Stimulated activated naive CD8-positive, alpha-beta T cell treated with anti-CD3 and anti-CD28 coated beads, Interleukin-15, Interleukin-2, amounts not matched to agents 100 U/mL and 50 U/mL, for 24 hours (primary cell): ENCODE measurements at places on chromosomes 7 and 10.

- DNase-seq, result no peak
Measured at GRCh38 chr7:117350027-117350426, 27.2 kb upstream of the WNT2 start.

DNA sequence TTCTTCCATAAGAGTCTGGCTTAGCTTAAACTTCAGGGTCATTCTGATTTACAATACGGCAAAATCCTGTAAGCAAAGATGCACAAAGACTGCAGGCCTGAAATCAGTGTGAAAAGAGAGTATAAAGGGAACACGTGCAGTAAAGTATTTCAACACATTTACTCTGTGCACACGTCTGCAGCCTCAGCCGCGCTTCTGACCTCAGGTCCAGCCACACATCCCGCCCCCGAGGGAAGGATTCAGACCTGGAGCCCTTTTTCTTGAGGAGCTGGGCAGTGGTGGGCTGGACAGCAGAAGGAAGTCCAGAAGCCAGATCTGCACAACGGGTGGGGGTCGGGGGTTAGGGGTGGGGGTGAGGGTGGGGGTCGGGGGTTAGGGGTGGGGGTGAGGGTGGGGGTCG, 58.9 kb upstream of the FAM20C start:
- no peak for DNase-seq

DNA sequence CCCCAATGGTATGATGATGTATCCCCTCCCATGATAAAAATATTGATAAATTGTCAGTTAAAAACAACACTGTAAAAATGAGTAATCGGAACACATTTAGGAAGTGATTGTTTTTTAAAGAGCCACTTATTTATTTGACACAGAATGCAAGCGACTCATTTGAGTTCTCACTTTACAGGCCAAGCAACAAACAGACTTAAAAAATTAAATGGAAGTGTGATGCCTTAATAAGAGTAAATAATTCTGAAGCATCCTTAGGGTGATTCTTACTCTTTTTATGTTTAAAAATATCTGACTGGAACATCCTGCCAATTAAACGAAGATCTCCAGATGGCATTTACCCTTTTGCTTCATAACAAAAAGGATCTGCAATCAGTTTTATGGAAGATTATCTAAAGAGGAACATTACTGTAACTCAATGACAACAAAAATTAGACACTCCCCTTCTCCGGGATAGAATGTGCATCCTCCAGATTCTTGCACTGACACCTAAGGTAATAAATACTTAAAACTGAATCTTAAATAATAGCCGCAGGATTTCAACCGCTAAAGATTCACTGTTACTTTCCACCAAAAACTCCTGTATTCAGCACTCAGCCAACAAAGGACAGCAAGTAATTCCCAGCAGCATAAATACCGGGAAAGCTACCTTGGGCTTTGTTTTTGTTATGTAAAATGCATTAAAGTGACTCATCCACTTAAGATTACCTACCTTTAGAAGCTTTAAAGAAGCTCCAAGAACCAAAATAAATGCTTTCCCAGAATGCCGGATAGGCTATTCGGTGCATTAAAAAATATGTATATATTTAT, 1.7 kb downstream of the CACNA2D1 start:
- no peak for DNase-seq

DNA sequence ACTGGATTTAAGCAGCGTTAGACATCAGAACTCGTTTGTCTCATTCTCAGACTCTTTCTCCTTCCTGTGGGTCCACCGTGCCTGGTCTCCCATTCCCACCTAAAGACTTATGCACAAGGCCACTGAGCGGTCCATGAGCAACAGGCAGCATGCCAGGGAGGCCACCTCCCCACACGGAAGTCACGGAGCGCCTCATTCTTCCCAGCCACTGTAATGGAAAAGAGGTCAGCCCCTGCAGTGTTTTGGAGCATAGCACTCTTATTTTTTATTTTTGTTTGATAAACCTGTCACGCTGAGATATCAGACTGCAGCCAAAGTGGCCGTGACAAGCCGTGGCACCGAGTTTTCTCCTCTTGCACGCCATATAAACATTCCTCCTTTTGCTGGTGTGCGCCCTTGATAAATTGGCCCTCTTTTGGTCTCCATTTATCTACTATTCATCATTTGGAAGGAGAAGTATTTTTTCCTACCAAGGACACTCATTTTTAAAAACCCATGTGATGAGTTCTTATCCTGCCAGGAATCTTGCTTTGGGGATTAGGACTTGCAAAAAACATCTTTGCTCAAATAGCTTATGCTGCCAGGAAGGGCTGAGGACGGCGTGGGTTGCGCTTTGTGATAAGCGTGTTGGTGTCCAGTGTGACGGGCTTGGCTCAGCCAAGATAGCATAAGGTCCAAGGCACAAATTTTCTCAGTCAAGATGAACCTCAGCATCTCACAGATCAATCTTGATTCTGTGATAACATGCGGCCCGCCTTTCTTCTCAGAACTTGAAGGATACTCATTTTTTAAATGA, 206.0 kb downstream of the CCDC3 start:
- no peak for DNase-seq

- DNase-seq, result no peak
Measured at GRCh38 chr10:131788386-131788785, 112.4 kb upstream of the PPP2R2D start.

DNA sequence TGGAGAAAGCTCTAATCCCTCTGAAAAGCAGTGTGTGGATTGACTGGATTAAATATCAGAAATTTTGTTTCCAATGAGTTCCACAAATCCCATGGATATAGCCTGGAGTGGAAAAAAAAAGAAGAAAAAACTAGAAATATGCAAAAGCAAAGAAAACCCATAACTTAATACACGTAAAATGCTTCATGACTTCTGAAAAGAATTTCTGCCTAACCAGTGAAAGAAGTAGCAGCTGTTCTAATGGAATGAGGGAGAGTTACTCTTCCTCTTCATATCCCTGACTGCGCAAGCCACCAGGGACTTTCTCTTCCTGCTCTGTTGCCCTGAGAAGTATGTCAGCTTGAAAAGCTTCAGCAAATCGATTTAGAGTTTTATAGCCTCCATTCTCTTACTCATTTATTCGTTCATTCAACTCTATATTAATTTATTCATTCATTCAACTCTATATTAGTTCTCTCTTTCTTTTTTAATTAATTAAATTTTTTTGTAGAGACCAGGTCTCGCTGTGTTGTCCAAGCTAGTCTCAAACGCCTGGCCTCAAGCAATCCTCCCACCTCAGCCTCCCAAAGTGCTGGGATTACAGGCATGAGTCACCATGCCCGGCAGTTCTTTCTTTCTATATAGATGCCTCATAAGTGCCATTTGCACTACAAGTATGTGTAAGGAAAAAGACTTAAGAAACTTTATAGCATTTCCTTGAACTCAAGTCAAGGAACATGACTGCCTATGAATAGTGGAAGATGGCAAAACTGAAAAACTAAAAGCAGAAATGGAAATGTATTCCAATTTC, 447.3 kb upstream of the NRP1 start:
- no peak for DNase-seq

DNA sequence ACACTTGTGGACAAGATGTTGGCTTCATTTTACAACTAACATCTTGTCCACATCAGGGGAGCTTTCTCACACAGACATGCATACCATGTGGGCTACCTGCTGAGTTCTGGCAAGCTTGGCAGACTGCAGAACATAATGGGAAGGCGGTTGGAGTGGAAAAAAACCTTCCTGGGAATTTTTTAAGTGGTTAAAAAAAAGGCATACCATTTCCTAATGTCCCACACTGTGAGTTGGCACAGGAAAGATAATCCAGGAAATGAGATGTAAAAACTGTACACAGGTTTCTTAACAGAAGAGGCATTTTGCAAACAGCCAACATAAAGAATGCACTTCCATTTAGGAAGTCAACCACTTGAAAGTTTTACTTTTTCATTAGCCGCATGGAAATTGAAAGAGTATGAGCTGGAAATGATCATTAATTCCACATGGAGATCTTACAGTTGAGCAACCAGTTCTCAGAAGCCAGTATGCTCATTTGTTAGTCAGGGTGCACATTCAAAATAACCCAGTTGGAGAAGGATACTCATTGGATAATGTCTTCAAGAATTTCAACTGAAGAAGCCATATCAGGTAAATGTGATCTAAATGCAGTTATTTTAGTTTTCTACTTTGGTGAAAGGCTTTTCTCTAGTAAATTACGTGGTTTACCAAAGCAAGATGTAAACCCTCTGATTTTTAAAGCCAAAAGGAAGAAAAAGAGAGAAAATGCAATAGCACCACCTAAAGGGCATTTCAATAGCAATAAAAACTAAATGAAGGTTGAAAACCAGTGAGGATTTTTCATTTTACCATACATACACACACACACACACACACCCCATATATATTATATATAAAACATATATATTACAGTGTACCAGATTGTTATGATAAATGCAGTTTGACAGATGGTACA, 194.0 kb downstream of the TAX1BP1 start:
- DNase-seq, result no peak

GRCh38 chr10:73946253-73947145, 35.6 kb downstream of the PLAU start:
- DNase-seq, result no peak

- no peak for DNase-seq
Measured at GRCh38 chr10:45063591-45064231, 63.0 kb downstream of the ZNF22 start.

DNA sequence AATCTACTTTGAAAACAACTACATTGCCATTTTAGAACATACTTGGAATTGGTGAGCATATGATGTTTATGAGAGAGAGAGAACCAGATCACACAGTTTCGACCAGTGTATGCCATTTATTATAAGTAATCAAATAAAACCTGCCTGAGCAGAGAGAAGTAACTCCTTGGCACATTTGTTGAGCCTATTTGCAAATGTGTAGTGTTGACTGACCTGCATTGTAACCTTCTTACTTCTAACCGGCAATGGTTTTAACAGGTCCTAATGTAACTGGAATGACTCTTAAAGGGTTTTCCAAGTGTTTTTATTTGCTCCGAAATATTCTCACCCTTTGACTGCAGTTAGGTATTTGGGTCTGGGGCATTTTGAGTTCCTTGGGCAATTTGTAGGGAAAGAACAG, 167.6 kb downstream of the POU6F2 start:
- no peak for DNase-seq

DNA sequence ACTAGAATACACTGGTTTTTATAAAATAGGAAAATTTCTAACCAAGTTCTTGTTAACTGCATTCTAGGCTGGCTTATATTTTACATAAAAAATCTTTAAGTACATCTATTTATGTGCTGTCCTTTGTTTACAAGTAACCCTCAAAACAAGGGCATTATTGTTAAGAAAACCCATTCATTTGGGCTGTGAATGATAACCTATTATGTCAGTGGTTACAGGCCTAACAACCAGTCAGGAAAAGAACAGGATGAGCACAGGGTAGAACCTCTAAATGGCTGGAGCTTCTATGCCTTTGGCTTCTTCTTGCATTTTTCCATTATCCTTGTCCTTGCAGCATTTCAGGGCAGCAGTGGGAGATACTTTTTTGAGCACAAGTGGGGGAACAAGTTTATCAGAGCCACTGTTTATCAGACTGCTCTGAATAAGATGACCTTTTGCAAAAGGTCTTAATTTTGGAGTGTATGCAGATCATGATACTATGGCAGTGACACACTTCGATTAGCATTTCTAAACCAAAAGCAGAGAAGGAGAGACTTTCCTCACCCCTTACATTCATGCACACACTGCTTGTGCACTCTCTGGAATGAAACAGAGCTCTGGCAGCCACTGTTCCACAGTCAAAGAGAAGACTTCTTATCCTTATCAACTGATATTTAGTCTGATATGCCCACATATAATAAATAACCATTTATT, 10.9 kb downstream of the GPR37 start:
- no peak for DNase-seq

DNA sequence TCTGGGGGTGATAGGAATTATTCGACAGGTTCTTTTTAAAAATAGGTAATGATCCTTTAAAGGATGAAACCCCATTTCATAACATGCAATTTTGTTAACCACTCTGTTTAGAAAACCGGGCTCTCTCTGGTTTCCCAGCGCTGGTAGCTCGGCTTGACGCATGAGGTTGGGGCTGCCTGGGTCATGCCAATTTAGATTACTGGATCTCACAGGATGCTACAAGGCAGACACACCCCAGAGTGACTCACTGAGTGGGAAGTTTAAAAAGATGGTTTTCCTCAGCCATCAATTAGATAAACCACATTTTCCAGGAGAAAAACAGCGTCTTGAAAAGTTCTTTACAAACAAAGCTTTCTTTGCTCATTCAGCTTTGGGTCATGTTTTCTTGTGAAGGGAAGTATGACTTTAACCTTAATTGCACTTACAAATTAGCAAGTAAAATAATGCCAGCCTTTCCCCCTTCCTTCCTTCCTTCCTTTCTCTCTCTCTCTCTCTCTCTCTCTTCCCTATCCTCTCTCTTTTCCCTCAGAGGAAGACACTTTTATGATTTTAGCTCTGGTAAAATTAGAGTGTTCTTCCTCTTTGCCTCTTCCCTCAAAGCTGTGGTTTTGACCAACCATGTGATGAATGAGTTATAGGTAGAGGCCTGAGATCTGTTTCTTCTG, 99.8 kb downstream of the EPDR1 start:
- DNase-seq, result no peak

GRCh38 chr10:131849591-131850382, 51.0 kb upstream of the PPP2R2D start:
- no peak for DNase-seq

DNA sequence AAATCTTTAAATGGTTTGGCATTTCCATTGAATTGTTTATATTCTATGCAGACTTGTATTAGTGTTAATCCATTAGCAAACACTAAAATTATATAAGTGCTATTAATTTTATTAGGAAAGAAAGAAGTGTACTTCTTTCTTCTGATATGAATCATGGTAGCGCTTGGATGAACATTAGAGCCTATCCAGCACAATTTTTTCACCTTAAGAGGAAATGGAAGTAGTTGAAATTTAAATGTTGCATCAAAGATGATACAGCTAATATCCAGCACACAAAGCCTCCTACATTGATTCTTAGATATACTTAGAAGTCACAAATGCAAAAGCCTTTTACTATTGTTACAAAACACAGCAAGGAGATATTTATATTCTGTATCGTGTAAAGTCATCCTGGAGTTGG, 174.5 kb downstream of the AHR start:
- DNase-seq, result no peak

GRCh38 chr7:42351316-42351935, 114.4 kb upstream of the GLI3 start:
- no peak for DNase-seq

DNA sequence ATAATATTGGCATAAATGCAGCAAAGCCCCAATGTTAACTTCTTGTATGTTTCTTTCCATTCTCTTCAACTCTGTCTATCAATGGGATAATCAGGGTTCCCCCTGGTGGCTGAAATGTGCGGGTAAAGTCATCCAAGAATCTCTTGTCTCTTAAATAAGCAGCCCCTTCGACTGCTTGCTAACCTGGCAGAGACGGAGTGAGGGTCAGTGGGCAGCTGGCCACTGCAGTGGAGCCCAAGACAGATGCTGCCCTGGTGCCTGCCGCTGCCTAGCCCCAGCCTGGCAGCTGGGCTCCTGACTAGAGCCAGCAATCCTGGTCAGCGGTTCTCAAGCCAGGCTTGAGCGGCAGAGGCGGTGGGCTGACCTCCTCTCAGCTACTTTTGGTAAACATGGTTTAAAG, 248.9 kb downstream of the COBL start:
- DNase-seq, result peak; percentile 37

DNA sequence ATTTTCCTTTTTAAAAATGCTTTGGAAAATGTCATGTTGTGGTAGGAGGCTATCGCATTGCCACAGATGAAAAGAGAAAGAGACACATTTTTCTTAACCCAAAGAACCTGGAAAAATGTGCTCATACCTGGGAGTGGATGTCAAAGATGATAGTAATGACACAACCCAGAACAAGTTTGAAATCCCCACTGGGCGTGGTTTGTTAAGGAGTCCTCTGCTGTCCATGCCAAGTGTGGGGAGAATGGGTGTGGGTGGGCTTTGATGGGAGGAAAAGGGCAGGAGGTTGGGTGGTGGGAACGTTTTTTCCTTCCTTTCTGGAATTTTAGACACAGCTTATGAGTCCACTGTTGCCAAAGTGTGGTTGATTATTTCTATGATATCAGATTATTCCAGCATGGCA, 10.9 kb downstream of the OPTN start:
- DNase-seq, result peak; percentile 48
